Activated CD4-positive, alpha-beta T cell treated with anti-CD3 and anti-CD28 coated beads for 4 hours (primary cell): ENCODE measurements at places on chromosomes 12 and 14.

- DNase-seq = no peak
Observed at GRCh38 chr14:86570371-86570770, 1040.4 kb downstream of the FLRT2 start.

GRCh38 chr14:103444837-103445524, 59.8 kb downstream of the MARK3 start:
- no peak for DNase-seq

DNA sequence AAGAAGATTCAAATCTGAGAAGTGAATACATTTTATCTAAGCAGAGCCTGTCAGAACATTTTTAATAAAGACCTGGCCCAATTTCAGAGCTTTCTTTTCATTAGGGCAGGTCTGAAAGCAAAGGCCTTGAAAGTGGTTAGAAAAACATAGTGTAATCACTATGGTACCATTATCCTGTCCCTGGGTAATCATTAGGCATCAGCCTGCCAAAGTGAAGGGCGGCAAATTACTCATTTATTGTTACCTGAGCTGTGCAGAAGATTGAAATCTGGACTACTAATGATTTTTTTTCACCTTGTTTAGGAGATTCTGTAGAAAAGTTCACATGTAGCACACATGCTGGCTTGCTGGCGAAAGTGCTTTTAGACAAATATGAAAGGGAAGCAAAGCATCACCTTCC, 92.6 kb upstream of the PRKD1 start:
- DNase-seq = no peak

- DNase-seq = no peak
Observed at GRCh38 chr14:32265584-32265983, 62.5 kb upstream of the RNU6-8 start.
